NCI-H748 treated with DMSO at 0.1 percent for 48 hours (cell line): ENCODE measurements at places on chromosomes 3 and 15.

- DNase-seq, result no peak
Measured at GRCh38 chr15:55991802-55992768, 1.3 kb downstream of the NEDD4 start.

- no peak for DNase-seq
Measured at GRCh38 chr3:17749281-17749680, 6.8 kb upstream of the TBC1D5 start.

GRCh38 chr3:197501879-197502620 is 53.7 kb downstream of the BDH1 start:
- DNase-seq, result no peak

- peak; percentile 29 for DNase-seq
Measured at GRCh38 chr3:49903451-49904424, at the start of gene MST1R. Gene MST1R, minus strand, starts transcription at chr3:49903873. Its CDS starts 264 bp downstream, at chr3:49903609.

- no peak for DNase-seq
Measured at GRCh38 chr3:115766587-115767482, 143.5 kb downstream of the GAP43 start.

- DNase-seq, result no peak
Measured at GRCh38 chr3:15198686-15199085, 7.4 kb upstream of the CAPN7 start.

- no peak for DNase-seq
Measured at GRCh38 chr3:52847241-52847640, 12.4 kb upstream of the MUSTN1 start.

DNA sequence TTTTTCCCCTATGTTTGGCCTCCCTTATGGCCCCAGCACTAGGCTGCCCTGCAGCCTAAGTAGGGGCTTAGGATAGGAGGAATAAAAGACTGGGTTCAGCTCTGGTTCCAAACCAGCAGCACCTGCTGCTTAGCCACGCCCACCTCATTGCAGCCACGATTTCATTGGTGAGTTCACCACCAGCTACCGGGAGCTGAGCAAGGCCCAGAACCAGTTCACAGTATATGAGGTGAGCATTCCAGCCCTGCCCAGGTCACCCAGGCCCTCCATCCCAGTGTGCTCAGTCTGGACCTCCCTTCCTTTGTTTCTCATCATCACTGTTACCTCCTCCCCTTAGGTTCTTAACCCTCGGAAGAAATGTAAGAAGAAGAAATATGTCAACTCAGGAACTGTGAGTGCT is 11.5 kb downstream of the CPNE9 start:
- no peak for DNase-seq

GRCh38 chr3:57675530-57675929 is 17.3 kb downstream of the DENND6A start:
- no peak for DNase-seq

GRCh38 chr3:171736556-171736955 is 73.7 kb downstream of the PLD1 start:
- no peak for DNase-seq

DNA sequence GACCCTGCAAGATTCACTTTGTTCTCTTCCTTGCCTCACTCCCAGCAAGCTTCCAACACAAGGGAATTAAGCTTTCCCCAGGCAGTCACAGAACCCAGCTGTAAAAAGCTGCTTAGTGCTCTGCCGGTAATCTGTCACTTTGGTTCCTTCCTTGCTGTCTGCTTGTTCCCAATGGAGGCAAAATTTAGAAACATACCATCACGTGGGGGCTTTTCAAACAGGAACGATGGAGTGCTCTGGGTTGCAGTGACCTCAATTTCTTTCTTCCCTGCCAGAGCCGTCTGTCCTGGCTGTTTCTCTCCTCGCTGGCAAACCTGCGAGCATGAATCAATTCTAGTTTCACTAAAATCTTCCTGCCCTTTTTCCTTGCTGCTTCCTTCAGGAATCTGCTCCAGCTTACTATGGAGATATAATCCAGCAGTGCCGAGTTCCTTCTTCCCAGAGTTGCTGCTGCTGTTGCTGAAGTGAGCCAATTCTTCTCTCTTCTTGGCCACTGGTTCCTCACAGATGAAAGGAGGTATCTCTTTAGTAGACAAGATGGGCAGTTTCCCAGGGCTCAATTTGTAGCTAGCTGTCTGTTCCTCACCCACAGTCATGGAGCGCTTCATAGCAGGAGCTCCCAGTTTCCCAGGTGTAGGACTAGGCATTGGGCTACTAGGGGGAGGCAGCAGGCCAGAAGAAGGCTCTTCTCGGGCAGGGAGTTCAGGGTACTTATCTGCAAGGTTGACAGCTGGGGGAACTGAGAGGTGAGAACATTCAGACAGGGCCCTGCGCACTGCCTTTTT is 88.1 kb downstream of the DHX30 start:
- DNase-seq, result no peak

DNA sequence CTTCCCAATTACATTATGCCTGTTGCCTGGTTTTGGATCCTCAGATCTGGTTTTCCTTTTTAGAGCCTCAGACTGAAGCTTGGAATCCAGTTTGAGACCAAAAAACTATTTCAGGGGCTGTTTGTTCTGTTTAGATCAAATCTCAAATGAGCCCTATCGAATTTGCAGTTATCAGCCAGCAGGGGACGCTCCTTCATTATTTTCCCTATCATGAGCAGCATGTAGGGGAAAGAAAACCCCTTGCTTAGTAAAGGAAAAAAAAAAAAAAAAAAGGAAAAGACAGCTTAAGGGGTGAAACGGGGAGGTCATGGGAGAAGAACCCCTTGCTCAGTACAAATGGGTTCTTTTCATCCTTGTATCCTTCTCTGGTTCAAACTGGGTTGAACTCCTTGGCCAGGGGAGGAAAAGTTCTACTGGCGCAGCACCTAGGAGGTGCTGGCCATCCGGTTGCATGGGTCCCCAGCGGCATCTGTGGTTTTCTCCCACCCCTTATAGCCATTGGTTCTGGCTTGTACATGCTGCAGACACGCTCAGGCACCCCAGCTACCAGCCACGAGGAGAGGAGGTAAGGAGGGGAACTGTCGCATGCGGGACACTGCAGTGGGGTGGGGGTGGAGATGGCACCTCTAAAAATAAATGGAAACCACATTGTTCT is 1375.1 kb upstream of the ALCAM start:
- peak; percentile 13 for DNase-seq

DNA sequence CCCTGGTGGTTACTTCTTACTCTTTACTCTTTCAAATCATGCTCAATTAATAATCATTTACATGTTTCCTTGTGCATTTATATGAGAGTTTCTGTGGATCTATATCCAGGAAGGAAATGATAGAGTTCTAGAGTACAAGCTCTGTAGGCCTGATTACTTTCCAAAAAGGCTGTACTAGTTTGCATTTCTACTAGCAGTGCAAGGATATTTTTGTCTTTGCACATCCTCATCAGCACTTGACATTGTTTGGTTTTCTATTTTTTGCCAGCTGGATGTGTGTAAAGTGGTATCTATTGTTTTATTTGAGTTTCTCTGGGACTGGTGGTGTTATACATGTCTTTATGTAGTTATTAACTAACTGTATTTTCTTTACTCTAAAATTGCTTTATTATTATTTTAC is 19.6 kb upstream of the SLC7A14 start:
- no peak for DNase-seq

DNA sequence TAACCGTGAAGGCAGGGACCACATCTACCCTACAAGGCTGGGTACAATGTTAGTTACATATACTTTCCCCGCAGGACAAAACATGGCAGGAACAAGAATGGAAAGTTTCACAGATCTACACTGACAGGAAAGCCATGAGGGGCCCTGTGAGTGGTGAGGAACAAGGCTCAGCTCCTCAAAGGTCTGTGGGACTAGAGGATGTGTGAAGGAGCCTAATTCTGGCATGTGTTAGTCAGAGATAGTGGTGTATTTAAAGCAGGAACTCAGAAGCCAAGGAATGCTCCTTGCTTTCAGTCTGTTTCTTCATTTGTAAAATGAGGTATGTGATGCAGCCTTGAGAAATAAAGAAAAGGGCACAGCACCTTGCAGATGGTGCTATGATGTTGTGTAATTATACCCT is 25.1 kb downstream of the ETV5 start:
- no peak for DNase-seq

- DNase-seq, result no peak
Measured at GRCh38 chr3:16151109-16151508, 23.4 kb upstream of the GALNT15 start.

DNA sequence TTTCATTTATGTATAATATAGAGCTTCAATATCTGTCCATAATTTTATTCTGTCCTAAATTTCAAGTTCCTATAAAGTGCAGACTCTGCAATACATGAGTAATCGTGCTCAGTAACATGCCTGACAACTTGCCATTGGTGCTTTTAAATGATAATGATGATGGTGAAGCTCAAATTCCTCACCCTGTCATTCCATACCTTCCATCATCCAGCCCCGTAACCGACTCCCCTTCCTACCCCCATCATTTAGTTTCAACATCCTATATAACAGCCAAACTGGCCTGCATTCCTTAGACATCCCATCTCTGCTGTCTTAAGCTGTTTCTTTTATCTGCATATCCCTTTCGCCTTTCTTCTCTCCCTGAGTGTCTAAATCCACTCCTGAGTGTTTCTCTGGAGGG is 67.2 kb upstream of the DLG1 start:
- no peak for DNase-seq

- no peak for DNase-seq
Measured at GRCh38 chr3:9211155-9211950, 38.1 kb downstream of the SRGAP3 start.

DNA sequence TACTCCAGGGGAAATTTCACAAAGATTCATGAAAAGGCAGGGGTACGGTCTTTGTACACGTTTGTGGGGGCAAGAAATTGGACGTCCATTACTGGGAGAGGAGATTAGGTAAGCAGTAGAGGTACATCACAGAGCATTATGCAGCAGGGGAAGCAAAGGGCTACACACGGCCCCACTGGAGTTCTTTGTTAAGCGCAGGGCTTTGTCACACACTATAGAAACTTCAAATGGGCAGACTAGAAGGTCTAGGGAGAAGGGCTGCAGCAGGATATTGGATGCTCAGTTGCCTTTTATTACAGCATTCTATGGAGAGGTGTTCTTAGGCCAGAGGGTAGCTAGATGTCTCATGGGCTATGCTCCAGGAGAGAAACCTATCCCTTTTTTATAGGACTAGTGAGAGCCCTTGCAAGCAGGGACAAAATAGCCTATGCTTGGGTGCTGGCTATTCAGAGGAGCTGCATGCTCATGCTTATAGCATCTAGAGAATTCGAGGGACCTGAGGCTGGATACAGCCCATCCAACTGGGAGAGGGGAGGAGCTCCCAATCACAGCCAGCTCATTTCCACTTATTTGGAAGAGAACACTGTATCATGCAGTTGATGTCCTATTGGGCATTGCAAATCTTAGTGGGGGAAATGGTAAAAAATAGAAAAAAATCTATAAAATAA is 506.4 kb upstream of the ADAMTS9 start:
- DNase-seq, result no peak

- no peak for DNase-seq
Measured at GRCh38 chr3:153925841-153926514, 195.2 kb upstream of the ARHGEF26 start.

- DNase-seq, result peak; percentile 64
Measured at GRCh38 chr3:63961891-63962290, 49.7 kb upstream of the SCAANT1 start.

GRCh38 chr3:127997016-127997415 is 55.2 kb upstream of the SEC61A1 start:
- DNase-seq, result no peak

DNA sequence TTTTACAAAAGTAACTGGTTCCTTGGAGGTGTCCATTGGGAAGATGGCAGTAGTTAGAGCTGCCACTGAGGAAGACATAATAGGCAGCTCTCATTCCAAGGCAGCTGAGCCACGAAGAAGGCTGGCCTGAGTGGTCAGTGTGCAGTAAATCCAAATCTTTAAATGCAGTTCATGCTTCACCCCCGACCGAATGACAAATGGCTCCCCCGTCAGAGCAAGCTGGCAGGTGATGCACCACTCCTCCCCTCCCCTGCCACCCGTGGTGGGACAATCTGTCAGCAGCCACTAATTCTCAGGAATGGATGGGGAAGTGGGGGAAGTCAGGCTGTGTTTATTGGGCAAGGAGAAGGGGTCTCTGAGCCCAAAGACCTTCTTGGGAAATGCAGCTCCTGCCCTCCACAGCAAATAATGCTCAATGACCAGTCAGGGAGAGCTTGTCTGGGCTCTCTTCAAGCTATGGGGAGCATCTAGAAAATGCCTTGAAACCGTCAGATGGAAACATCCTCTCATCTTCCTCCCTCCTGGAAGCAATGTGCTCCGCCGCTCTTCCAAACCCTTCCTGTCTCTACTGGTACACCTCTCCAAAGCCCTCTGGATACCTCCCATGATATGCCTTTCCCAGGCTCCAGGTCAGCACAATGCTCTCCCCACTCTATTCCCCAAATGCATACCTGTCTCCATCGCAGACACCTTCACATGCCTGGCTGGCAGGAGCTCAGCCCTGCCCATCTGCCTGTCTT is 65.4 kb downstream of the LIPC start:
- no peak for DNase-seq

DNA sequence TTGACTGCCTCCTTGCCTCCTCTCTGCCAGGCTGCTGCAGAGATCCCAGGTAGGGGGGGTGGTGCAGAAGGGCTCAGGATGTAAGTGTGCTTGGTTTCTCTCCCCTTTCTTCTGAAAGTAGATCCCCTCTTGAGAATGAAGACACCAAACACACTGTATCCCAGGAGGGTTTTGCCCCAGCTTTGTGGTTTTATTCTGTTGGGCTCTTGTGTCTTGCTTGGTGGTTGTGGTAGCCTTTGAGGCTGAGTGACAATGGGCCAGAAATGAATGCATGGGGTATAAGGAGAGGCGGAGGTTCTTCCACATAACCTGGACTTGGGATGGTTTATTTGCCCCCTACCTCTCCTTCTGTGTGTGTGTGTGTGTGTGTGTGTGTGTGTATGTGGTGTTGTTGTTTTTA is 5.7 kb downstream of the PDIA5 start:
- DNase-seq, result no peak

- DNase-seq, result no peak
Measured at GRCh38 chr3:144033863-144034262, 62.2 kb downstream of the DIPK2A start.

GRCh38 chr15:66929843-66930402 is 135.5 kb upstream of the SMAD3 start:
- DNase-seq, result no peak

- DNase-seq, result no peak
Measured at GRCh38 chr3:139281522-139282196, 62.2 kb upstream of the MRPS22 start.

DNA sequence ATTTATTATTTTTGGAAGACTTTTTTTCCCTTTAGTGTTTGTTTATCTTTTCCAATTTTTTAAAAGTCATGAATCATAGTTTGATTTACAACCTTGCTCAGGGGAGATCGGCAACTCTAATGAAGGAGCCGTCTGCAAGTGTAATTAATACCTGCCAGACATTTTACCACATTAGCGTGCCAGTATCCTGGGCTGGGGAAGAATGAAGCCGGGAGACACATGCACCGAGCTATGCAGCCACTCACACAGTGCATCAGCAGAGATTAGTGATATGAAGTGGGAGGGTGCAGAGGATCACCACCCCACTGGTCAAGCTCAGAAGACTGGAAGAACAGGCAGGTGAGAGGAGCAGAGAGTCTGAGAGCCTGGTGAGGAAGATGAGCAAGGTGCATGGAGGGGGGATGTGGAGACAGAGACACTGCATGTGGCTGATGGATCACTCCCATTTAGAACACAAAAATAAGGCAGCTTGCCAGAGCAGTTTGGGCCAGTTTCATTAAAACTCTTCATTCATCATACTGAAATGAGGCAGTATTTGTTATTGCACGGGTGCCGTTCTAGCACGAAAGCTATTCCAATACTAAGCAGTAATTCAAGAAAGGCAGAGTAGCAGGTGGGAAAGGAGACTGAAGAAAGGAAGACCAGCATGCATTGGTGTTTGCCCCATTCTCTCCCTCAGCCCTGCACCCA is 821.6 kb downstream of the TUSC7 start:
- no peak for DNase-seq
